ENCODE measurements at places on chromosomes 11 and 22. TPM values are rescaled to one million over a fixed set of nuclear protein-coding genes. Genes with fewer than 3 reads are reported as not detected.

Gene C11orf86
- not detected for total RNA-seq

Gene ACR
- 4.9 TPM for total RNA-seq

Gene ZNF280B
- 3.1 TPM for total RNA-seq

DNA sequence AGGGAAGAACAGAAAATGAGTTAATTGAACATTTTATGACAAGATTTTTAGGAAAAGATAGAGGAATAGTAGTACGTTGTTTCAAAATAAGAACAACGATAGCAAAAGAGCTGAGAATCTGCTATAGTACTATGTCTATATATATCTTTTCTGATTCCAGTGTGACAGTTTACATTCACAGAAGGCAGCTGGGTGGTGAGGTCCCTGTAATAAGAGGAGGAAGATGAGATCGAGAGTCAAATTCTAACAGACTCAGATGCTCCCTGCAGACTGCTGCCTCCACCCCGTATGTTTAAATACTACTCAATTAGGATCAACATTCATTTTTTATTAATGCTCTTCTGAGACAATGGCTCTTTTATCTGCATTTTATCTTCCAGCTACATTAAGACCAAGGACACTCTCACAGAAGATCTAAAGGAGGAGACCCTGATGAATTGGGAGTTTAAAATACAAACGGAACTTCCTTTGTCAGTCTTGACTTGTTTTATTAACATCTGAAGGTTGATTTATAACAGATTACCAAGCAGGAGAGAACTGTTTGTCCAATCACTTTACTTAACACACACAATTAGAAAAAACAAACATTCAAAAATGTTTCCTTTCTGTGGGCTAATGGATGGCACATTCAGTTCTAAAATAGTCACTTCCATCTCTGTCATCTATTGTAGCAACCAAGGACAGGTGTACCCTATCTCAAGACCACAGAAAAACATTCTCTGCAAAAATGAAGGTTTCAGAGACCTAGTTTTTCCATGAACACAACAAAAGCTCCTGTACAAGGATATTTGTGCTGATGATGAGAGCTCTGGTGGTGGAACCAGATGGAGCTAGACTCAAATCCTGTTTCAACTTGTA, 240.2 kb downstream of the CADM1 start:
- DNase-seq: no peak

- no peak for DNase-seq
Measured at GRCh38 chr11:131985846-131986301, 615.5 kb downstream of the NTM start.

GRCh38 chr11:8332891-8333290, 69.2 kb upstream of the LMO1 start:
- no peak for DNase-seq

DNA sequence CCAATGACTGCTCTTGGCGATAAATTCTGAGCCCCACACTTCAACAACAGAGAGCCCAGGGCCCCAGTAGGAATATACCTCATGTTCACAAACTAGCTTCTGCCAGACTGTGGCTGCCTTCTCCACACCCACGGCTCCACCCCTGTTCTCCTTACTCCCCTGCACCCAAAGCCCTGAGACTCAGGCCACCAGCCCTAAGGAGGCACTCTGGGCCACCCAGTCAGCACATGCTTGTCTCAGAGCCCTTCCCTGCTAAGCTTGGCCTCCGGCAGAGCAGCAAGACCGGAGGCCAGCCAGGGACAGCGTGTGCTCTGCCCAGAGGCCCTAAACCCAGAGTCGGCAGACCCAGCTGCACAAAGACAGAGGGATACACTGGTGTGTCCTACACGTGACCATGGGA, 27.9 kb downstream of the SPATA19 start:
- no peak for DNase-seq

DNA sequence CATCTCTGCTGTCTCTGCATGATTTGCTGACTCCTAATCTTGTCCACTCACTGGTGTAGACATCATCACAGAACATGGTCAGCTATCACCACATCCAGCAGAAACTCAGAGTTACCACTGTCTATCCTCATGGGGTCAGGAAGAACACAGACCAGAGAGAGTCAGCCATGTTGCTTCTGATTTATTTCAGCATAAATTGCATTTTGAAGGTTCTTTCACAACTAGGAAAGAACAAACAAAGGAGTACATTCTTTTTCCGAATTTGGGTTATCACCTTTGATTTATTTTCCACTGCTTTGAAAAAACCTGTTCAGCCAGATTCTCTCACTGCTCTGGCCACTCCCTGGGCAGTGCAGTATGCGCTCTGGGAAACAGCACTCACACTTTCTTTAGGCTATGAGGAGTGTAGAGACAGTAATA, 172.0 kb upstream of the MTMR2 start:
- no peak for DNase-seq

DNA sequence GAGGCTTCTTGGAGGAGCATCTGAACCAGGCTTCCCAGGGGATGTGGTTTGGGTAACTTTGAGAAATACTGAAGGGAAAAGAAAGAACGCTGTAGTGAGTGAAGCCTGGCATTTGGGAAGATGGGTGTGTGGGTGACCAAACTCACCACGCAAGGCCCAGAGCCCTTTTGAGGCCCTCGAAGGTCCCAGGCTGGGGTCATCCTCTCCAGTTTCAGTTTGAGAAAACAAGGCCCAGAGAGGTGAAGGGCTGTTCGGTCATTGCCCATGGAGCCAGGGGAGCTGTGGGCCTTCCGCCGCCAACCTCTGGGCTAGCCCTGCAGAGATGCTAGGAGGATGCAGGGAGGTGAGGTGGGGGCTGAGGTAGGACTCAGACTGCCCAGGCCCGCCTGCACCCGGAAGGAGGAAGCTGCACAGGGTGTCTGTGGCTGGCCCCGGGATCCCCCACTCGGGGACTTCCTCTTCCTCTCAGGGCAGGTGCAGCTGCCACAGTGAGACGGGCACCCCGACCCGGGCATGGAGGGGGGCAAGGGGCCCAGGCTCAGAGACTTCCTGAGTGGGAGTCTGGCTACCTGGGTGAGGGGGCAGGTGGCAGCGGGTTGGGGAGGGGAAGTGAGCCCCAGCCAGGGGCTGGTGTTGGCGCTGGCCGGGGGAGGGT, at the start of gene CCDC88B:
TSS of gene CCDC88B (plus strand) at position 451 of the 655 bp plus-strand sequence. CDS start at position 514, 63 bp downstream.
- DNase-seq: no peak

- no peak for DNase-seq
Measured at GRCh38 chr22:25206998-25207397, 7.3 kb downstream of the CRYBB3 start.

- no peak for DNase-seq
Measured at GRCh38 chr11:45212566-45213315, 66.3 kb downstream of the PRDM11 start.

Gene NRGN
- total RNA-seq: 33.5 TPM

Gene OR6A2
- 0.46 TPM for total RNA-seq

Gene OR51B2
- total RNA-seq: not detected

DNA sequence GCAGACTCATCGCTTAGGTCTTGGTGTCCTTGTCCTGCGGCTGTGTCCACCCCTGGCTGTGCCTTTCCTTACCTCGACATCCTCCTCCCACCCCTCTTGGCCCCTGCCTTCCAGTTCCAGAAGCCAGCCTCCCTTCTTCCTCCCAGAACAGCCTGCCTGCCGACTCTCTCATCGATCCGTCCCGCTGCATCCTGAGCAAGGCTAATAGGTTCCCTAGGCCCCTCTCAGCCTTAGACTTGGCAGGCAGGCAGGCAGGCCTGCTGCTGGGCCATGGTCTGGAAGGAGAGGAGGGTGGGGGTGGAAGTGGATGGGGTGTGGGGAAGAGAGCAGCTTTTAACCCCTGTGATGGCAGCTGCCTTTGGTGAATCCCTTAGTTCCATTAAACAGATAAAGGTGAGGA, 196.7 kb upstream of the TBCEL start:
- DNase-seq: no peak

DNA sequence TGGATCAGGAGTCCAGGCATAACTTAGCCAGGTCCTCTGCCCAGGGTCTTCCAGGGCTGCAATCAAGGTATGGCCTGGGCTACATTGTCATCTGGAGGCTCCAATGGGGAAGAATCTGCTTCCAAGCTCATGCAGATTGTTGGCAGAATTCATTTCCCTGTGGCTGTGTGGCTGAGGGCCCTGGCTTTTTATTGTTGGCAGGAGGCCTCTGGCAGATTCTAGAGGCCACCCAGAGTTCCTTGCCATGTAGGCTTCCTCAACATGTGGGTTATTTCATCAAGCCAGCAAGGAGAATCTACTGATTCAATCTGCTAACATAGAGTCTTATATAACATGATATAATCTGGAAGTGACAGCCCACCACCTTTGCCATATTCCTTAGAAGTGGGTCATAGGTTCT, 16.4 kb upstream of the EP300 start:
- no peak for DNase-seq

- no peak for DNase-seq
Measured at GRCh38 chr11:131109257-131109656, 193.0 kb upstream of the SNX19 start.

- peak; percentile 14 for DNase-seq
Measured at GRCh38 chr11:43943931-43944751, 1.7 kb downstream of the C11orf96 start.

Gene LIPT2
- total RNA-seq: 1.7 TPM

Gene MOV10L1
- 35.4 TPM for total RNA-seq

GRCh38 chr11:72724851-72725723, 27.1 kb downstream of the ARAP1 start:
- peak; percentile 86 for DNase-seq

DNA sequence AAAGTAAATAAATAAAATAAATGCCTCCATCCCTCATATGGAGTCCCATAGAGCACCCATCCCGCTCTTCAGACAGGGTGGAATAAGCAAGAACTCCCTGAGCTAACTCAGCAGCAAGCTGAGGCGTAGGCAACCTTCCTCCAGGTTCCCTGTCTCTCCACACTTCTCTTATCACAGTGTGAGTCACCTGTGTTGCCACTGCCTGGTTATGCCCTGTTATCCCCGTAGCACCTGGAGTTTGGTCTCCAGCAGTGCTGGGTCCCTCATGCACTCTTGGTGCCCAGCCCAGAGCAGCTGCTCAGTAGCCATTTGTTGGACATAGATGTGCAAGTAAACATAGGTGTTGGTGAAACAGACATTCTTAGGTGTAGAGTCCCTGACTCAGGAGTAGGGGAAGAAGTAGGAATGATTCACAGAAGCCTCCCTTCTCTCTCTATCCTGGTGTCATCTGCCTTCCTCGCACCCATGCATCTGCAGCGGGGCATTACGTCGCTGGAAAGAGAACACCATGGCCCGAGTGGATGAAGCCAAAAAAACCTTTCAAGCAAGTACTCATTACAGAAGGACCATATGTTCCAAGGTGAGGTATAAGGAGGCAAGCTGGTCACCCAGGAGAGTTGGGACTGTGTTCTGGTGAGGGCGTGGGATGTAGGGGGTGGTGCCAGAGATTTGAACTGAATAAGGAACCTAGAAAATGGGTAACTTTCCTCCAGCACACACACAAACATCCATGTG, 56.0 kb downstream of the PISD start:
- no peak for DNase-seq

- no peak for DNase-seq
Measured at GRCh38 chr11:92681586-92681985, 287.9 kb upstream of the MTNR1B start.

Gene SLC17A6
- not detected for total RNA-seq

GRCh38 chr11:27184458-27185312, 144.1 kb downstream of the BBOX1 start:
- DNase-seq: no peak

Gene LRRC74B
- total RNA-seq: not detected

DNA sequence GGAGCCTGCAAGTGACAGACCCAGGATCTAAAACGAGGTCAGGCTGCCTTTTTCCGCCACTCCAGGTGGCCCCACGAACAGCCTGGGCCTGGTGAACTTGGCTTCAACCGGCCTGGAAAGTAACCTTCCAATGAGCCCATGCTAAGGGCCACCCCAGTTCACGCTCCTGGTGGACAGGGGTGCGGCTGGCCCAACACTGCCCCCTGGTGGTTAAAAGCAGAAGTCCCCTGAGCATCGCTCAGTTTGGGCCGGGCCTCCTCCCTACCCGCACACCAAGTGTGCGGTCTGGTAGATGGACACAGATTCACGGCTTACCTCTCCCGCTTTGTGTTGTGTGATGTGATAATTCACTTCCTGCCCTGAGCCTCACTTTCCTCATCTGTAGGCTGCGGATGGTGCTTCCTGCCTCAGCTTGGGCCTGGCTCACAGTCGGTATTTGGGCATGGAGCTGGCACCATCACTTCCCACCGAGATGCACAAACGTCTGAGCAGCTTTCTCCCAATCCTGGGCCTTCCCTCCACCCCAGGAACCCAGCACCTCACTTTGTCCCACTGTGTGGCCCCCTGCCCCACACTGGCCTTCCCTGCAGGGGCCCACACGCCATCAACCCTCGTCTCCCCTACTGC, 13.7 kb upstream of the SEC14L3 start:
- peak; percentile 59 for DNase-seq

GRCh38 chr11:47163898-47164297, 12.8 kb downstream of the ARFGAP2 start:
- no peak for DNase-seq

GRCh38 chr11:102666331-102666957, 39.1 kb downstream of the MMP27 start:
- peak; percentile 50 for DNase-seq

Gene C11orf65
- not detected for total RNA-seq

DNA sequence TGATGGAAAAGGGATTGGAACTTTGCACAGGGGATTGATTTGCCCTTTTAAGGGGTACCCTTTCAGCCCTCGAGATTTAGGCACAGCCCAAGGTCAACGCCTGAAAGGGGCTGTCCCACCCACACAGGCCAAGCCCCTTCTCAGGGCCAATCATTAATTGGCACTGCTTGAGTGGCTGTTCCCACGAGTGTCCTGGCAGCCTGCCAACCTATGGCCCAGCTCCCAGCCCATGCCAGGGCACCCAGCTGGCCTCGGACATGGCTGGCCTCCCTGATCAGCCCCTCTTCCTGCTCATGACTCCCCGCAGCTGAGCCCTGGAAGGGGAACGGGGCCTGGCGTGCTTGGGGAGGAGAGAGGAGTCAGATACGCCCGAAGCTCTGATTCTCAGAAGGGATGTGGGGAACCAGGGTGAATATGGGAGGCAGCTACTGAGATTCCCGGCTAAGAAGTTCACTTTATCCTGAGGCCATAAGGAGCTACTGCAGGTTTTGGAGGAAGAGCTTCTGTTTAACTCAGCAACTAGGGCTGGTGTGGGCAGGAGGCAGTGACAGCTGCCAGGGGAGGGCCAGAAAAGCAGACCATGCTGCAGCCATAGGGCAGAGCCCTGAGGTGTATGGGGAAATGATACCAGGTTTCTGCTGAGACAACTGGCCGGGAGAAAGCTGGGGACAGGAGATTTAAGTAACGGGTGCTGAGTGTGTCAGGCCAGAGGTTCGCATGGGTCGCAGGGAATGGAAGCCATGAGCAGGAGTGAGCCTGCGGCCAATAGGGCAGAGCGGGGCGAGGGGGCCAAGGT, 30.0 kb downstream of the WNT7B start:
- DNase-seq: no peak

Data from endothelial cell of umbilical vein (primary cell).